ENCODE measurements at places on chromosomes 1 and 21. TPM values are rescaled to one million over a fixed set of nuclear protein-coding genes. Genes with fewer than 3 reads are reported as not detected.

The FABP3 gene
- total RNA-seq: 9.0 TPM

The OR2W3 gene
- not detected for total RNA-seq

The CHIA gene
- total RNA-seq: not detected

The KRTAP12-2 gene
- total RNA-seq: not detected

- H3K4me3 ChIP-seq: no peak overlapping the region
- H3K36me3 ChIP-seq: no peaks in the 10 kb centered on the region
- no peaks in the 10 kb centered on the region for H3K27me3 ChIP-seq
- no peaks in the 10 kb centered on the region for H3K4me1 ChIP-seq
- no peak overlapping the region for H3K27ac ChIP-seq
Observed at GRCh38 chr1:200528858-200529606, 91.5 kb downstream of the KIF14 start.

- H3K36me3 ChIP-seq: no peaks in the 10 kb centered on the region
- H3K27me3 ChIP-seq: no peaks in the 10 kb centered on the region
- no peaks in the 10 kb centered on the region for H3K4me1 ChIP-seq
- no peak overlapping the region for H3K4me3 ChIP-seq
- DNase-seq: peak; percentile 25
Observed at GRCh38 chr1:1197551-1198422, 8.6 kb downstream of the TNFRSF18 start.

GRCh38 chr1:226355669-226356551 is 46.9 kb upstream of the LIN9 start:
- H3K36me3 ChIP-seq: peaks cover 25% of the 10 kb centered on the region
- no peak for DNase-seq
- H3K4me1 ChIP-seq: no peaks in the 10 kb centered on the region
- H3K4me3 ChIP-seq: no peak overlapping the region
- no peak overlapping the region for H3K27ac ChIP-seq

DNA sequence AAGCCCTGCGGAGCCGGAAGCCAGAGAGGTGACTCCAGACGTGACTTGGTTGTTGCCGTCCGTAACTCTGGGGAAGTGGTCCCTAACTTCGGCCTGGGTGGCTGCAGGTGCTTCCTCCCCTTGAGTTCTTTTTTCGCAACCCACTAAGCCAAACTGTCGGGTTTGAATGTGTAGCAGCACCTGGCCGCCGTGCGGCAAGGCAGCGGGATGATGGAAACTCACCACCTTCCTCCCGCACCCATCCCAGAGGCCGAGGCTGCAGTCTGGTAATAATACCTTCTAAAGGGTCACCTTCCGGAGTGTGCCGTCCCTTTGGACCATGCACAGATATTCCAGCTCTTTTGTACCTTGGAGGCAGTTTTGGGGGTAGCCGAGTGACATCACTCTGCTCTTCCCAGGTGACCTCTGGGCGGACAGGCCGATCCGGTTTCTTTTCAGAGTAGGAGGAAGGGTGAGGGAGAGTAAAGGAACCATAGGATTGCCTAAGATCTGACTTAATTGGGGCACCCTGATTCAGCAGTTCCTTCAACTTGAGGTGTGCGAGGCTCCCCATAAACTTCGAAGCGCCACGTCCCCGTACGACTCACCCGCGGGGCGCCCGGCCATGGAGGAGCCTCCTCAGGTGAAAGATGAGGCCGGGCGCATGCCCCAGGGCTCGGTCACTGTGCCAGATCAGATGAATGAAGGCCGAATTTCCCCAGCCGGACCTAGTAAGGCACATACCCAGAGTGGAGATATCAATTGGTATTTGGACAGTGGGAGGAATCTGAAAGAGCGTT is 1.0 kb downstream of the KCNK1 start:
- H3K27ac ChIP-seq: no peak overlapping the region
- peak; percentile 33 for DNase-seq
- H3K36me3 ChIP-seq: peaks cover 21% of the 10 kb centered on the region
- no peaks in the 10 kb centered on the region for H3K4me1 ChIP-seq

DNA sequence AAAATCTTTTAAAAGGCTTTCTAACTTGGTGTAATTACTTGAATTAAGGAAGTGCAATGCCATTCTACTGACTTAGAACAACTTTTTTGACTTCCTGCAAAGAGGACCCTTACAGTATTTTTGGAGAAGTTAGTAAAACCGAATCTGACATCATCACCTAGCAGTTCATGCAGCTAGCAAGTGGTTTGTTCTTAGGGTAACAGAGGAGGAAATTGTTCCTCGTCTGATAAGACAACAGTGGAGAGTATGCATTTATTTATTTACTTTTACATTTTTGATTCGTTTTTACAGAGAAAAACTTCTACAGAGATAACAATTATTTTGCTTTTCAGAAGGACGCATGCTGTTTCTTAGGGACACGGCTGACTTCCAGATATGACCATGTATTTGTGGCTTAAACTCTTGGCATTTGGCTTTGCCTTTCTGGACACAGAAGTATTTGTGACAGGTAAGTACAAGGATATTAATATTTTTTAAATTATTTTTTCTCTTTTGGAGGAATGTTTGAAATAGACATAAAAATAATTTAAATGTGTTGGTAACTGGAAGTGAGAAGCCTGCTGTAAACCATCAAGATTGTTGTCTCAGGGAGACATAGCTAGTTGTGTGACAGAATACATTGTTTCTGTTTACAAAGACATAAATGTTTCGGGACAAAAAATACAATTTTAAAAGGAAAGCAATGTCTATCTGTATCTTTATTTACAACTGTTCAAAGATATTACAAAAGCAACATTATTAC is at the start of gene PTPRC:
Gene PTPRC (plus strand): TSS at position 147 of the 742 bp plus-strand sequence. CDS start 229 bp downstream, at position 376.
- H3K36me3 ChIP-seq: no peaks in the 10 kb centered on the region
- H3K4me3 ChIP-seq: no peak within 1 kb of the TSS
- H3K27ac ChIP-seq: no peak within 1 kb of the TSS
- H3K27me3 ChIP-seq: no peaks in the 10 kb centered on the region
- no peak for DNase-seq
- no peaks in the 10 kb centered on the region for H3K4me1 ChIP-seq

DNA sequence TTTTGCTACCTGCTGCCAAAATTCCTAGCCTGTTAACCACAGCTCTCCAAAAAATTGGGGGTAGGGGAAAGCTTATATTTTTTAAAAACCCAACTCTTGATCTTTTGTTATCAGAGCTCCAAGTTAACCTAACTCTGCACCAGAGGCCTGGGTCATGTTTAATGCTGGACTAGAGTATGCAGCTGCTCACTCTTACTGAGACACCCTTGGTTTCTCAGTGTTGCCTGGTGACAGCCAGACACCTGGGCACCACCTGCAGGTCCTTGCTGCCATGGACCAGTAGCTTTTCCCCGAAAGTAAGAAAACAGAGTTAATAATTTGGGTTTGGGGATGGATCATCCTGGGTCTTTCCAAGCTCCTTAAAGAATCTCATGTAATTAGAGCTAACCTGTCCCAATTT is 30.1 kb downstream of the KCNJ6 start:
- no peaks in the 10 kb centered on the region for H3K4me1 ChIP-seq
- no peaks in the 10 kb centered on the region for H3K27me3 ChIP-seq
- H3K27ac ChIP-seq: no peak overlapping the region

DNA sequence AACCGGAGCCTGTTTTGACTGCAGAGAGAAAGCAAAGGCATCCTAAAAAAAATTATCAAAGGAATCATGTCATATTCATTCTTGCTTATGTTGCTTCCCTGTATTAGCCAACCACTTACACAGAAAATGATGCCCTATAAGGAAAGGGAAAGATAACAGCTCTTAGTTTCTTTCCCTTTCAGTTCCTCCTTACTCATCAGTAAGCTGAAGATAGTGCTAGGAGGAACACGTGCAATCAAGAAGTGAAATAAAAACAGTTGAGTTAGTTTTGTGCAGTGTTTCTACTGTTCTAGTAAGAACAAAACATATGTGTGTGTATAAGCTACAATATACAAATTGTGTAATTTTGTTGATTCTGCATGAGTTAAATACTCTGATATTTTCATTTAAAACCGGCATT is 45.3 kb upstream of the MTF2 start:
- H3K27ac ChIP-seq: no peak overlapping the region
- no peaks in the 10 kb centered on the region for H3K4me1 ChIP-seq
- no peak overlapping the region for H3K4me3 ChIP-seq
- no peak for DNase-seq
- no peaks in the 10 kb centered on the region for H3K27me3 ChIP-seq
- no peaks in the 10 kb centered on the region for H3K36me3 ChIP-seq

DNA sequence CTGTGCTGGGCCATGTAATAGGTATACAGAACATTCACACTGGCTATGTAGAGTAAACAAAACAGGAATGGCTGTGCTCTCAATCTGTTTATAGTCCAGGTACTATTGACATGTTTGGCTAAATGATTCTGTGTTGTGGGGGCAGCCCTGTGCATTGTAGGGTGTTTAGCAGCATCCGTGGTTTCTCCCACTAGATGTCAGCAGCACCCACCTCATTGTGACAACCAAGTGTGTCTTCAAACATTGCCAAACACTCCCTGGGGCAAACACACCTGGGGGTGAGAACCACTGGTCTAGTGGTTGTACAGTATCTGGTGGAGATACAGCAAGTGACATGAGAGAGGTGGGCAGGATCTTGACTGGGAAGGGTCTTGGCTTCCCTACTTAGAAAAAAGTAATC is 80.4 kb upstream of the SPATA6 start:
- H3K27ac ChIP-seq: no peak overlapping the region
- H3K27me3 ChIP-seq: no peaks in the 10 kb centered on the region
- peak; percentile 36 for DNase-seq

- no peak overlapping the region for H3K27ac ChIP-seq
- no peaks in the 10 kb centered on the region for H3K4me1 ChIP-seq
- no peaks in the 10 kb centered on the region for H3K36me3 ChIP-seq
- H3K4me3 ChIP-seq: no peak overlapping the region
Observed at GRCh38 chr21:15841856-15842564, 112.2 kb downstream of the USP25 start.

Data from H9 (cell line).